ENCODE measurements at places on chromosomes 6 and 20. TPM values are rescaled to one million over a fixed set of nuclear protein-coding genes. Genes with fewer than 3 reads are reported as not detected.
A peak's percentile ranks its signal among the peaks of the same experiment; 100 is the strongest.

DNA sequence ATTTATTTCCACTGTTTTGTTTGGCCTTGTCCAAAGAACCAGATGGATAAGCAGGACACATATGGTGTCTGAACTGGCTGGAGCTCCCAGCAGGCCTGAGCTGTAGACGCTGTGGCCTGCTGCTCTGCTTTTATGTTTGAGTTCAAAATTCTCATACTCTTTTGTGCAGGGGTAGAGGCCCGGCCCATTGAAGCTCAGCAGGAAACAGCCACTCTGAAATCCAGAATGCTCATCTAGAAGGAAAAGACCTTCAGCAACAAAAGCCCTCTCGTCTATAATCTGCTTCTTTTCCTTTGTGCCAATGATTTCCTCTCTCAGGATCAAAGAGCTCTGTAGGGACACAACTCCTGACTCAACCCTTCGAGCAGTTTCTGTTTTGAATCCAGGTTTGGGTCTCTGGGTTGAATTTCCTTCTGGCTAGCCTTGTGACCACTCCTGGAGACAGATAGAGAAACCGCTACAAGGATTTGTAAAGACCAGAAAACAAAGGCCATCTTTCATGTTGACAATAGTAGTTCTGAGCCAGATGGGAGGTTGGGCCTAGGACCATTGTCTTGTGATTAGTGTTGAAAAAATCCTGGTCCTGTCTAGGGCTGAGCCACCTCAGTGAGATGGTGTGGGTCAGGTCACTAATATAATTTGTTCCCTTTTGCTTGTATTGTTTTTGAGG, 446.7 kb downstream of the BCKDHB start:
- DNase-seq, result no peak

DNA sequence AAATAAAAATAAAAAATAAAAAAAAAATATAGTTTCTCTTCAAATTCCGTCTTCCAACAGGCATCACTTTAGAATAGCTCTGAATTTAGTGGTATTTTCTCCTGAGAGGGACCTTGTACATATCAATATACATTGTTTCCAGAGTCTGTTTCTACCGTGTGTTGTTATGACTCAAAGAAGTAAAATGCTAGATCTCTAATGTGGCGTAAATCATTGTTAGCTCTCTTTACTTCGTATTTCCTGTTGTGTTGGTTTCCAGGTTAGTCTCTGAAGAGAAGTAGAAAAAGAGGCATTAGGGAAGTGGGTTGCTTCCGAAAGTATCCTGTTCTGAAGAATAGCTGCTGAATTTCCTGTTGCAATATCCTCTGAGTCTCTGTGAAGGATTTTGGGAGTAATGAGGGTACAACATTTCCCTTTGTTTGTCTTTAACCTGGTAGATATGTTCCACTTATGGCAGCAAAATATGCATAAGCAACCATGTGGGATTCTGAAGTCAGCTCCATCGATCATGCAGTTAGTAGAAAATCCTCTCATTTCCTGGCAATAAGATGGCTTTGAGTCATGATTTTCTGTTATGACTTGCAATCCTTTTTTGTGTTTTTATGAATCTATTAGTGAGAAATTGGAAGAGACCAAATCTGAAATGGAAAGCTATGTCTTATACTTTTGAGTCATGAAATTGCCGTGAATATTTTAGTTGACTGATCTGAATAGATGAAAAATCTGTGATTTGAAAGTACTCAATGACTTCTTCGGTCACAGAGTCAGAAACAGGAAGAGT, 42.0 kb upstream of the MCHR2 start:
- DNase-seq, result no peak

GRCh38 chr20:10668677-10669368, 5.0 kb downstream of the JAG1 start:
- DNase-seq, result no peak

DNA sequence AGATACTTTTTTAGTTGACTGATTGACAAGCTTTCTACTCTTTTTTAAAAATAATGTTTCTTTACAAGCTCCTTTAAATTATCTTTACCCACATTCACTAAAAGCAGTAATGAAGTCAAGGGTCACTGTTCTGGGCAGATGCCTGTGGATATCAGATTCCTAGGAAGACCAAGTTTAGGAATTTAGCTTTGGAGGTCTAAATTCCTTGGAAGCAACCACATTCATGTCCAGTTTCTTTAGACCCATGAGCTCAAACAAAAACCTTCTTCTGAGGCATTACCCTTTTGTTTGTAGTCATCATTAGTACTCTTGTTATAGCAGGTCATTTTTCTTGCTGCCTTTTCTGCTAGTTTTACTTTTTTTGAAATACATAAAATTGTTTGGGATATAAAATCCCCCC, 462.9 kb upstream of the JAG1 start:
- no peak for DNase-seq

The C20orf202 gene
- total RNA-seq, result not detected

DNA sequence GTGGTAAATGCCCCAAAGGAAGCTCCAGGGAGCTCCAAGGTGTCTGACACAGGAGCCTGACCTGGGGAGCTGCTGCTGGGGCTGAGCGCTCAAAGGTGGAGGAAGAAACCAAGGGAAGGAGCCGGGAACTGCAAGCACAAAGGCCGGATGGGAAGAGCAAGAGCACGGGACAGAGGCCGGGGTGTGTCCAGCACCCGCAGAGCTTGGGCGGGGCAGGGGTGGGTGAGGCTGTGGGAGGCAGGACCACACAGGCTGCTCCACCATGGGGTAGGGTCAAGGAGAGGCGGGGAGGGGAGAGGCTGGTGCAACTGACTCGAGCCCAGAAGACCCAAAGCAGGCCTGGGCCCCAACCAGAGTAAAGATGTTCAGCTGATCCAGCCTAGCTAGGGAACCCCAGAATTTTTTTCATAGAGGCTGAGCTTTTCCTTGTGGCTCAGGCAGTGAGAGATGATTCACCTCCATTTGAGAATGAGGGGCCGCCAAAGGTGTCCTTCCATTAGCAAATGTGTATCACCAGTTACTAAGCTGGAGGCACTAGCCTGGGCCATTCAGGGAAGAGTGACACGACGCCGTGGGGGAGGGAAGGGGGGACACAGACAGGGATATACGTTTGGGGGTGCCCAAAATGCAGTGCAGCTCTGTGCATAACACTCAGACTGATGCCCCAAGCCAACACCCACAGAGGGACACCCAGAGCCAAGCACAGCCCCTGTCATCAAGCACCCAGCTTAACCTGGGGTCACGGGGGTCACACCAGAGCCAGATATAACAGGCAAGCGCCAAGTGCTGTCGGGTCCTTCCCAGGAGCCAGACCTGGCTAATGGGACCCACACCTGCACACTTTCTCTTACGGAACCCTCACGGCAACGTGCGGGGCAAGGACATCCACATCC, 21.3 kb upstream of the TLDC2 start:
- peak; percentile 74 for DNase-seq
